Left lung (tissue), 14 donors: ENCODE measurements at places on chromosomes 6 and 20.

- no peak for DNase-seq
Measured at GRCh38 chr6:83868639-83869038, 9.2 kb downstream of the CYB5R4 start.

DNA sequence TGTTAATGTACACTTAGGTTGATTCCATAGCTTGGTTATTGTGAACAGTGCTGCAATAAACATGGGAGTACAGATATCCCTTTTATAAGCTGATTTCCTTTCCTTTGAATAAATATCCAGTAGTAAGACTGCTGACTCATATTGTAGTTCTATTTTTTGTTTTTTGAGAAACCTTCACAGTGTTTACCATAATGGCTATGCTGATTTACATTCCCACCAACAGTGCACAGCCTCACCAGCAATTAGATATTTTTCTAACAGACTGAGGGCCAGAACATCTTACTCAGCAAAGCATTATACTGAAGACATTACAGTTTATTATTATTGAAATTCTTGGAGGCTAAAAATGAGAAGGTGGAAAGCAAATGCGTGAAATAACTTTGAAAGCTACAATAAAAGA lies 187.3 kb upstream of the HEY2 start:
- DNase-seq, result no peak

- DNase-seq, result no peak
Measured at GRCh38 chr6:118810420-118811027, 83.4 kb upstream of the ASF1A start.

DNA sequence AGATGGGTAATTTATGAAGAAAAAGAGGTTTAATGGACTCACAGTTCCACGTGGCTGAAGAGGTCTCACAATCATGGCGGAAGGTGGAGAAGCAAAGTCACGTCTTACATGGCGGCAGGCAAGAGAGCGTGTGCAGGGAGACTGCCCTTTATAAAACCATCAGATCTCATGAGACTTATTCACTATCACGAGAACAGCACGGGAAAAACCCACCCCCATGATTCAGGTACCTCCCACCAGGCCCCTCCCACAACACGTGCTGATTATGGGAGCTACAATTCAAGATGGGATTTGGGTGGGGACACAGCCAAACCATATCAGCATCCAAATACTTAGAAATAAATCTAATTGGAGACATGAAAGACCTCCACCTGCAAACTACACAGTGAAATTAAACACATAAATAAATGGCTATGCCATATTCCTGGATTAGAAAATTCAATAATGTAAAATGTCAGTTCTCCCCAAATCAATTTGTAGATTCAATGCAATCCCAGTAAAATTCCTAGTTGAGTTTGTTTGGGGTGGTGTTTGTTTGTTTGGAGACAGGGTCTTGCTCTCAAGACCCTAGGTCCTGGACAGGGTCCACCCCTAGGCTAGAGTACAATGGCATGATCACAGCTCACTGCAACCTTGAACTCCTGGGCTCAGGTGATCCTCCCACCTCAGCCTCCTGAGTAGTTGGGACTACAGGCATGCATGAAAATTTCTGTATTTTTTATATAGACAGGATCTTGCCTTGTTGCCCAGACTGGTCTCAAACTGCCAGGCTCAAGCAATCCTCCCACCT lies 101.6 kb downstream of the TAF4 start:
- DNase-seq, result no peak
